ENCODE measurements at places on chromosomes 13 and 19. TPM values are rescaled to one million over a fixed set of nuclear protein-coding genes. Genes with fewer than 3 reads are reported as not detected.
A peak's percentile ranks its signal among the peaks of the same experiment; 100 is the strongest.

DNA sequence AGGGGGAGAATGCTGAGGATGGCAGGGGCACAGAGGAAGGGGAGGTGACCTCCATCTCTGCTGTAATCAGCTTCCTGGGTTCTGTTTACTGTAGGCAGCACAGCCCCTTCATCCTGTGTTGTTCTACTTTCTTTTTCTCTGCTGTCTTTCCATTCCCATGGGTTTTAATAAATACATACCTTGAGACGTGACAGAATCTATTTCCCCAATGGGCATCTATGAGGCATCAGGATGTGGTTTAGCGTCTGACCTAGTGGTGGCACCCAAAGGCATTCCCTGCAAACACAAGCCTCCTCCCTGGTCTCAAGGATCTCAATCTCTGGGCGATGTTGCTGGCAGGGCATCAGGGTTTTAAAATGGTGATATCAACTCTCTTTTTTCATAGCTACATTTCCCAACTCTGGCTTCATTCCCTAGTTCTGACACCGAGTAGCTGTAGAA, 60.8 kb downstream of the ALOX5AP start:
- peak; percentile 16 for DNase-seq

DNA sequence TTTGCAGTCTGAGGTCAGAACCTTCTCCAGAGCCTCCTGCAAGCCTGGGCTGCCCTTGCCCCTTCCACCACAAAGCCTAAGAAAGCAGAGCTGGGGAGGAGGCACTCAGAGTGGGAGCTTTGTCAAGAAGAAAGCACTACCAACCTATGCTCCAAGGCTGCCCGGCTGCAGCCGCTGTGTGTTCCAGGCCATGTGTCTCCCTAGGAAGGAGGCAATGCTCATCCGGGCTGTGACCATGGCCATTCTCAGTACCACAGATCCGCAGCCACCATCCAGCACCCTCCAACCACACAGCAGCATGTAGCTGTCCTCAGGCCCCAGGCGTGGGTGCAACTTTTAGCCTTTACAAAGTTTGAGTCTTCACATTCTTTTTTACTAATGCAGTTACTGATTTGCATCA, 22.0 kb downstream of the CARS2 start:
- no peak for DNase-seq

Gene SHANK1
- total RNA-seq, result 0.45 TPM

GRCh38 chr13:25468325-25469168, 96.8 kb downstream of the ATP8A2 start:
- DNase-seq, result no peak

DNA sequence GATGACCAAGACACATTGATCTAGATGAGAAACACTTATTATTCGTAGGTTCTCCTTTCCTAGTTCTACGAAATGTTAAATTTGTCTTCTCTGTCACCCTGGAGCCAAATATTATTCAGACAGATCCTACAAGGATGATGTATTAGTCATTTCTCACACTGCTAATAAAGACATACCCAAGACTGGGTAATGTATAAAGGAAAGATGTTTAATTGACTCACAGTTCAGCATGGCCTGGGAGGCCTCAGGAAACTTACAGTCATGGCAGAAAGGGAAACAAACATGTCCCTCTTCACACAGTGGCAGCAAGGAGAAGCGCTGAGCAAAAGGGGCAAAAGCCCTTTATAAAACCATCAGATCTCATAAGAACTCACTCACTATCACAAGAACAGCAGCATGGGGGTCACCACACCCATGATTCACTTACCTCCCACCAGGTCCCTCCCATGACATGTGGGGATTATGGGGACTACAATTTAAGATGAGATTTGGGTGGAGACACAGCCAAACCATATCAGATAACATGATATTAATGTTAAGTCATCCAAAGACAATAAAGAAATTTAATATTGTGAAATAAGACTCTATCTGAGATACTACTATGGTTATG, 1248.8 kb upstream of the SLC10A2 start:
- no peak for DNase-seq

GRCh38 chr13:73422973-73423372, 364.2 kb downstream of the KLF5 start:
- DNase-seq, result no peak

DNA sequence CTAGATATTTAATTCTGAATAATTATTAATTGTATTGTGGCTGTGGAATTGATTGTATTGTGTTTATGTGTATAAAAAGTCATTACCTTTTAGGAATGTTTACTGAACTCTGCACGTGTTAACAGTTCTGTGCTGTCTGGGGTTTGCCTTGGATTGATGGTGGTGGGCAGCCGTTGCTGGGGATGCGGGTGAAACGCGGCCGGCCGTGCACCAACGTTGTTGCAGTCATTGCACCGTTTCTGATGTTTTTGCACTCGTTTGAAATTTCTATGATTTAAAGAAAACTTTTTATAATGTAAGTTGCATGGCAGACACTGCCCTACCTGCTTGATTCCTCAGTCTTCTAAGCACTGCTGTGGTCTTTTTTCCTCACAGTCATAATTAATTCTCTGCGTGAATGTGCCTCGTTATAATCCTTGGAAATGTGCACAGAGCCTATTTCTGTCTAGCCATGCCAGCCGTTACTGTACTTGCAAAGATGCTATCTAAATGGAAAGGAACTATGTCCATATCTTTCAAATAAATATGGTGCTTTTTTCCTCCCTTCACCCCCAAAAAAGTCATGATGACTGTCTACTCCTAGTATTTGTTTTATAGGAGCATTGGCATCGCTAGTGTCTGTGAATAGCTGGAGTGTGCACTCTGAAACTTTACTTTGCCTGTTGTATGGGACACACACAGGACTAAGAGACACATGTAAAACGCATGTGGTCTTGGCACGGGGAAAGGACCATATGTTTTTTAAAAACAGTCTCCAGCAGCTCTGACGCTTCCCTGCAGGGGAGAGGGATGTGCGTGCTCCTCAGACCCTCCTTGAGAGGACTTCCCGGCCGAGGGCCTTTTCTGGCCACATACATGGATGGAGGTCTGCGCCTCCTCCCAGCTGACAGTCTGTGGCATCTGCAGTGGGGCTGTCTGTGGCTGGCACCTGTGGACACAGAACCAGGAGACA, 40.7 kb upstream of the MCF2L start:
- no peak for DNase-seq

DNA sequence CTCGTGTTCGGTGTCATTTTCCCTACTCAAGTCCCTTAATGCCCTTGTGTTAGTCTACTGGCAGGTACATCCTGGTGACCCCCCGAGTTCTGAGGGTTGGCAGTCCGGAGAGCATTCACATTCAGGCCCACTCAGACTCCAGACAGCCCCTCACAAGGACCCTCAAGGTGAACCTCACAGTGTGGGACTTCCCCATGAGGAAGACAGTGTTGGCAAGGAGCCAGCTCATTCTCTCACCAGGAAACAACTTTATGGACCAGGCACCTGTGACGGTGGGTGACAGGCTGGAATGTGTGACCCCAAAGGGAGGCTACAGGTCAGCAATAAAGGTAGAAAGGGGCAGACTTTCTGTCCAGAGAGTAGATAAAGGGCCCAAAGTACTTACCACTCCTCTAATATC, 24.5 kb downstream of the RDH8 start:
- DNase-seq, result no peak

- DNase-seq, result no peak
These were observed 7.5 kb downstream of the PLA2G4C start for GRCh38 chr19:48102870-48103751.

DNA sequence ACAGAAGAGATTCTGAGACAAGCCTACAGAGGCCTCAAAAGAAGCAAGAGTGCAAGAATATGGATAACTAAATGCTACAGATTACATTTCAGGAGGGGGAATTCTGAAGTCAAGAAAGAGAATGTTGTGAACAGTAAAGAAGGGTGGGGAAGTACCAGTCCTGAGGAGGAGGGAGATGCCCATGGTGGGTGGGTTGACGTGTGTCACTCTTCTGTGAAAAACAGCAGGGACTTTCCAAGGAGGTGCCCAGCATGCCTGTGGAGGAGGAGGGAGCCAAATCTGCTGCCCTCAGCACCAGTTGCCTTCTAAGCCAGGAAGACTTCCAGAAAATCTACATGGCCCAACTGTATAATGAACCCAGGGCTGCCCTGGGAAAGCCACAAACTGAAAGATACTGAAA, 87.7 kb downstream of the SGCG start:
- DNase-seq, result no peak

Gene C1QTNF9
- total RNA-seq, result not detected

- no peak for DNase-seq
These were observed 77.3 kb downstream of the OLFM4 start for GRCh38 chr13:53105890-53106289.

DNA sequence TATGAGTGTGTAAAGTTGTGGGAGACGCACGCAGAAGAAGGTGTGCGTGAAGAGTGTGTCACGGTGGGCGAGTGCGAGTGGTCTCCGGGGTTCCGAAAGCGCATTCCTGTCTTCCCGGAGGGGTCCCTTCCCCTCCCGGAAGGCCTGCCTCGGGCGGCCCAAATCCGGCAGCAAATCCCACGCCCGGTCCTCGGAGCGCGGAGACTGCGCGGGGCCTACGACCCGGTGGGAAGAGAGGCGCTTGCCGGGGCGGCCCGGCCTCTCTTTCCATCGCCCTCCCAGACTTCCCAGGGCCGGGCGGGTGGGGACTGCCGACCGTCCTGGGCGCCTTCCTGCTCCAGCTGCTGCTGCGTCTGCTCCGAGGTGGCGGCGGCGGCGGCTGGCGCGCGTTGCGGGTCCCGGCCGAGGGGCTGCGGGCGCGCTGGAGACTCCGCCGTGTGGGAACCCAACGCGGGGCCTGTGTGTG, 2.1 kb downstream of the ZIC5 start:
- DNase-seq, result no peak

DNA sequence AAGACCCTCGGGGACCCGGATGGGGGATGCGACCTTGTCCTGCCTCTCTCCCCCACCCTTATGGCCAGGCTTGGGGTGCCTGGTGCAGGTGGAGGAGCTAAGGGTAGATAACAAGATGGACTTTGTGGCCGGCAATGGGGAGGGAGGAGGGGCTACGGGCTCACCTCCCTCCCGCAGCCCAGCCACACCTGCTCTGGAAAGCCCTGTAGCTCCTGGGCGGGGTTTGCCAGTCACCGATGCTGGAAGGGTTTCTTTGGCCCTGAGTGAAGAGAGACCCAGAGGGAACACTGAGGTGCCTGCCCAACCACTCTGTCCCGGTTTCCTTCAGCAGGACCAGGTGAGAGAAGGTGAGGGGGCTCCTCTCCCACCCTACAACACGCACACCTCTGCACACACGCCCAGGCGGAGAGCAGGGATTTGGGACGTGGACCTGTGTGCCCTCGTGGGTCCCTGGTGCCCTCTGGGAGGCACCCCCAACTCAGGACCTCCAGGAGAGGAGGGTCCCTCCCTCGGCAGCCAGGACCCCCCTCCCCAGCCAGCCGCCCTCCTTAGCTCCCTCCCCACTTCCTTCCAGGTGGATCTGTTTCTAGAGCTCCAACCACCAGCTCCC, at the start of gene FUT2:
TSS of gene FUT2 (plus strand) at position 229 of the 610 bp plus-strand sequence. CDS start 6,986 bp downstream, outside the sequence.
- no peak for DNase-seq

DNA sequence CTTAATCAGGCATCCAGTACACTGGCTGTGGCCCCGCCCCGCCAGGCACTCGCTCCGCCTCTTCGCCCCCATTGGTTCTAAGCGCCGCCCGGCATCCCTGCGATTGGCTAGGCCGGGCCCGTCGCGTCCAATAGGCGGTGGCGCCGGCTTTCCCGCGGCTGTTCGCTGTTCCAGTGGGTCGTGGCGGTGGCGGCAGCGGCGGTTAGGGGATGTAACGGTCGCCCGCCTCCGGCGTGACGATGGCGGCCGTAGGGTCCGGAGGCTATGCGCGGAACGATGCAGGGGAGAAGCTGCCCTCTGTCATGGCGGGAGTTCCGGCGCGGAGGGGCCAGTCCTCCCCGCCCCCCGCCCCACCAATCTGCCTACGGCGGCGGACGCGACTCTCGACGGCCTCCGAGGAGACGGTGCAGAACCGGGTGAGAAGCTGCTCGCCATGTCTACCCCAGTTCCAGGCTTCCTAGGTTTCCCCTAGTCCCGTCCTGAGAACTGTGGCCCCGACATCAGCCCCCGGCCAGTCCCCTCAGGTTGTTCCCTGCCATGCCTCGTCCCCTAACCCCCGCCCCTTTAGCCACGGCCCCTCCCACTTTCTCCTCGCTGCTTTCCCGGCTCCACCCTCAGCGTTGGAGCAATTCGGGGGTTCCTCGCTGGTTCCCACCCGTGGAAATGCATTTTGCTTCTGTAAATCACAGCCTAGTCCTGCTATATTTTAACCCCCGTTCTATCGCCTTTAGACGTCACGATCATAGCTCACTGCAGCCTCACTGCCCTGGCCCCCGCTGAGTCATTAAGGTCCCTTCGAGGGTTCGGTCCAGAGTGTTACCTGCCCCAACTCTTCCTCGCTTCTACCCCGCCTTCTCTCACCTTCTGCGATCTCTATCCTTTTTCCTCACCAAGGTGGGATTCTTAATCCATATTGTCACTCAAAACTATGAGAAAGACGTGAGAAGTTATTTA, at the start of gene WDR62:
TSS of gene WDR62 (plus strand) at position 165 of the 954 bp plus-strand sequence. CDS start at position 240, 75 bp downstream.
- peak; percentile 92 for DNase-seq

- DNase-seq, result no peak
These were observed 404.7 kb downstream of the IRS2 start for GRCh38 chr13:109381546-109382180.

Gene ZNF560
- total RNA-seq, result not detected

GRCh38 chr13:72788831-72789230, 6.9 kb downstream of the PIBF1 start:
- DNase-seq, result no peak

Gene DPF1
- not detected for total RNA-seq

Gene C5AR1
- 1.2 TPM for total RNA-seq
